ENCODE measurements at places on chromosomes 16 and 17.

GRCh38 chr17:59149841-59150511 is 5.0 kb downstream of the SKA2 start:
- DNase-seq: no peak

DNA sequence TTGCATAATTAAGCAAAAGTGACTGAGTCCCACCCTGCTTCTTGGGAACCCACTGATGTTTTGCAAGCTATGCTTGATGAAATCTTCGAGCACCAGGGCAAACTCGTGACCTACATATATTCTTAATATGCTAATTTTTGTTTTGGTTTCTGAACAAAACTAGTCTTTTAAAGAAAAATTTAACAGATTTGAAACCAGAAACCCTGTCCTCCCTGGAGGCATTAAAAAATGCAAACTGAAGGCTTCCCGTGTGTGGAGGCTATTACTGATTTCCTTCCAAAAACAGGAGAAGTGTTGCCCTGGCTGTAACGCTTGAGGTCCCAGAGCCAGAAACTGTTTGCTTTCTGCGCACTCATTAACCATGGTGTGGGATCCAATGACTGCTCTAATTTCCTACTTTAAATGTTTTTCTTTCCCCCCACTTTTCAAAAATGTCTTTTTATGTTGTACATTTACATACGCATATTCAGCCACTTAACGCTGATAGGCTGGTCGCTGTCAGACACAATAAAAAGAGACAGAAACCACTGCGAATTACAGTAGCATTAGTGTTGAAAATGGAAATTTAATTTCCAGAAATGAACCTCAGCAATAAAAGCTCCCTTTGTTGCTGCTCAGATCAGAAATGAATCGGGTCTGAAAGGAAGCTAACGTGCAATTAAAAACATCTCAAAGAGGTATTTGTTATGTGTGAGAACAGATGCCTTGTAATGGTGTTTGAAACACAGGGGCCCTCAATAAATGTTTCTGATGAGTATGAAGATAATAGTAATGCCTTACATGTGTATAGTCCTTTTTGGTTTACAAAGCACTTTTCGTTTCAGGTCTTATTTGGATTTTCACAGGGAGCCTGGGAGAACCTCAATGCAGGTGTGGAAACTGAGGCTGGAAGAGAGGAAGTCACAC is 39.9 kb upstream of the IRX6 start:
- no peak for DNase-seq

DNA sequence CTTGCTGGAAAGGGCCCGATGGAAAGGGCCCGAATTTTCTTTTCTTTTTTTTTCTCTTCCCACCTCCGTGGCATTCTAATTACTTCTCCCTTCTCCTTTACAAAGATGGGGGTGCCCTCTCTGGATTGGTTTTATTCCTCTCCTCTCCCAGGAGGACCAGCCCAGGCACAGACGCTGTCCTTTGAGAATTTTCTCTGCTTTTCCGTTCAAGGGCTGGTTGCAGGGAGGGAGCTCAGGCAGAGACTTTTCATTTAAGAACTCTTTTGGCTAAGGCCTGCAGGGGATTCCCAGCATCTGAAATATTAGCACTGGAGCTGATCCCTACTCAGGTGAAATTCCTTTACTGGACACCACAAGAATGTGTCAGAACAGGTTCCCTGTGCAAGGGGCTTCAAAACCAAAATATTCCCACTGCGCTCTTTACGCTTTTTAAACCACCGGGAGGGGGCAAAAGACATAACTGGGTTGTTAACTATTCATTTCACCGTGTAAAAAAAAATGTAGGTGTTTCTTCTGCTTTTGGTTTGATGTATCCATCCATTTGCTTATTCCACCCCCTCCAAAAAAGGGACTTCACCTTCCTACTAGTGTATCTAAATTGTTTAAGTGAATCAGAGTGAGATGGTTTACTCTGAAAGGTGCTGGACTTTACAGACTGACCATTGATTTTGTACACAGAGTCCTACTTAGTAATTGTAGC is 1.4 kb downstream of the NFAT5 start:
- DNase-seq: no peak

DNA sequence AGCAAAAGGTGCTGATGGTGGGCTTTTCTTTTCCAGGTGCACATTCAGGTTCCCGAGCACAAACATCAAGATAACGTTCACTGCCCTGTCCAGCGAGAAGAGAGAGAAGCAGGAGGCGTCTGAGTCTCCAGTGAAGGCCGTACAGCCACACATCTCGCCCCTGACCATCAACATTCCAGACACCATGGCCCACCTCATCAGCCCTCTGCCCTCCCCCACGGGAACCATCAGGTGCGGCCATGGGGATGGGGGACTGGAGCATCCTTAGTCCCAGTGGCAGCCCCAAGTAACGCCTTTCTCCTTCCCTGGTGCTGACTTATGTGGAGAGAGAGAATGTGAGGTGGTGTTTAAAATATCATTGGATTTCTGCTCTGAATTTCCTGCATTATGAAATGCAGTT is 43.8 kb downstream of the FOXK2 start:
- DNase-seq: no peak

- DNase-seq: no peak
These were observed 85.2 kb downstream of the SDR42E1 start for GRCh38 chr16:81926036-81926435.

DNA sequence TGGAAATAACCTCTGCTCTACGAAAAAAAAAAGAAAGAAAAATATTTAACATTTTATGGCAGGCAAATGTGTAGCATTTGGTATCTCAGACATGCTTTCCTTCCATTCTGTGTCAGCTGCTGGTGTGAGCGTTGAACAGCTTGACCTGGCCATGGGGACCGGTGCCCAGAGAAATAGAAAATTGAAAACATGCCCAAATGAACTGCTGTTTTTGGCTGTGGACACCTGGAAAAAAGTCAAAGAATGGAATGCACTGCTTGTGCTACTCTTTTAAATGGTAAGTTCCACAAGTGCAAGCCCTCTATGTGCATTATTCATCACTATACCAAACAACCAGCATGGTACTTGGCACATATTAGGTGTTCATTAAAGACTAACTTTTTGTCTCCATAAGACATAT is 127.2 kb downstream of the CDH8 start:
- DNase-seq: no peak

DNA sequence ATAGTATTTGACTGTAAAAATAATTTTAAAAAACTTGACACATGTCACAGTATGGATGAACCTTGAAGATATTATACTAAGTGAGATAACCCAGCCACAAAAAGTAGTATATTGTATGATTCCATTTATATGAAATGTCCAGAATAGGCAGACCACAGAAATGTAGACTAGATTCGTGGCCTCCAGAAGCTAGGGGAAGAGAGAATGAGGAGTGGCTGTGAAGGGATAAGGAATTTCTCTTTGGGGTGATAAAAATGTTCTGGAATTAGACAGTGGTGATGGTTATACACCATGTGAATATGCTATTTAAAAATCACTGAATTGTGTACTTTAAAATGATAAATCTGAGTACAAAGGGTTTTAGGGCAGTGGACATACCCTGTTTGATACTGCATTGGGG is 253.1 kb upstream of the DYNLRB2 start:
- no peak for DNase-seq

GRCh38 chr16:86984991-86985647 is 332.1 kb downstream of the C16orf95 start:
- no peak for DNase-seq

GRCh38 chr17:71585540-71585939 is 535.3 kb upstream of the SOX9 start:
- no peak for DNase-seq

DNA sequence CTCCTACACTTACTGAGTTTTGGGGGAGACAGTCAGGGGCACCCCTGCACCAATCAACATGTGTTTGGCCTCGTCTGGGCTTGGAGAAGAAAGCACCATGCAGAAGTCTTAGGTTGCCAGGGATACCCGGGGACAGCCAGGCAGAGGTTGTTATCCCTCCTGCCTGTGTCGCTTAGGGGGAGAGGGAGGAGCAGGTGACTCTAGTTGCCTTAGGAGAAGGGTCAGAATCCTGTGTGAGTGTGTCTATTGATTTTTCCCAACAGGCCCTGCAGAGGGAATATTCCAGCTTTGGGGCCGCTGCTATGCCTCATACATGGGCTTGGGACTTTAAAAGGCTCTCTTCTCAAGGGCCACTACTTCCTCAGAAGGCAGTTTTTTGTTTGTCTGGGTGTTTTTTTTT is 89.1 kb downstream of the RGS9 start:
- DNase-seq: no peak

DNA sequence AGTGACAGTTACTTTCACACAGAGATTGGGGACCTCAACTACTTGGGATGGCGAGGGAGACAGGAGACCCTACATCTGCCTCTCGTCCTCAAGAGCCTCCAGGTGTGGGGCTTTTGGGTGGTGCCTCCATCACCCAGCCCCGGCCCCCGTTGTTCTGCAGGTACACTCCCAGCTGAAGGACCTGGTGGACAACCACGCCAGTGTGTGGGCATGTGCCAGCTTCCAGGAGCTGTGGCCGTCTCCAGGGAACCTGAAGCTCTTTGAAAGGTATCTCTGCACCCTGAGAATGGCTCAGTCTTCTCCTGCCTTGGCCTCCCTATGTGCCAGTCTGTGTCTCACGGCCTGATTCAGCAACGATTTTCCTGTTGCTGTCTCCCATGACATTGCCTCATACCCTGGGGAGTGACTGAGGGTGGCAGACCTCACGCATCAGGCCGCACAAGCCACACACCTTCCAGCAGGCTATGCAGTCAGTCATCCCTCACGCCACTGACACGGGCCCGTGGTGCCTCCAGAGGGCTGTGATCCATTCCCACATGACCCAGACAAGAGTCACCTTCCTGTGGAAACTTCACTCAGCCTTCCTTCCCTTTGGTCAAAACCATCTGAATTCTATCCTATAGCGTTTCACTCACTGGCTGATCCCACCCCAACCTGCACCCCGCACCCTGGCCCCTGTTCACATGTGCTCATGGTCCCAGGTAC is 3.7 kb downstream of the CCNF start:
- no peak for DNase-seq

- DNase-seq: no peak
These were observed 26.0 kb upstream of the MMP2 start for GRCh38 chr16:55452996-55453395.

DNA sequence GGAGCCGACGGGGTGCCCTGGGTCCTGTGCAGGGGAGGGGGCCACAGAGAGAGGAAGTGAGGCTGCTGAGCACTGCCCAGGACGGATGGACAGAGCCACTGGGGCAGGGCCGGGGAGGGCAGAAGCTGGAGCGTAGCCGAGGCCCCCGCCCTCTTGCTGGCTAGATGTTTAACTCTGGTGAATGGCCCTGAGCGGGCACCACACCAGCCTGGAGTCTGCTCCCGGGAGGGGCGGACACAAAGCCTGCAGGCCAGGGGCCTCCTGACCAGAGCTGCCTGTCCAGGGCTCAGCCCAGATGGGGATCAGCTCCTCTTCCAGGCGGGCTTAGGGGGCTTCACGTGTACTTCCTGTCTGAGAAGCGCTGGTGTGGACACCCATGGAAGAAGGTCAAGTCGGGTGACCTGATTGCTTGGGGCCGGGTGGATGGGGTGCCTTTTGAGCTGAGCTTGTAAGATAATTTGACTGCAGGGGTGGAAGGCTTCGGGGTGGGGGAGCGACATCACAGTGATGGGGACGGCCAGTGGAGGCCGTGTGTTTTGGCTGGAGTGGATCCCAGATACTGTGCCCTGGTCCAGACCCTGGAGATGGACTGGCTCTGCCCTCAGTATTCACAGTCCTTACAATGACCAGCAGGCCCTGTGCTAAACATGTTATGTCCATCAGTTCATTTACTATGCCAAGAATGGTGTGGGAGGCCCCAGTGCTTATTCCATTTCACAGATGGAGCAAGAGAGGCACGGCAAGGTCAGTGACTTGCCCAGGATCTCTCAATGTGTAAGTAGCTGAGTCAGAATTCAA is 33.7 kb upstream of the CIBAR2 start:
- no peak for DNase-seq

DNA sequence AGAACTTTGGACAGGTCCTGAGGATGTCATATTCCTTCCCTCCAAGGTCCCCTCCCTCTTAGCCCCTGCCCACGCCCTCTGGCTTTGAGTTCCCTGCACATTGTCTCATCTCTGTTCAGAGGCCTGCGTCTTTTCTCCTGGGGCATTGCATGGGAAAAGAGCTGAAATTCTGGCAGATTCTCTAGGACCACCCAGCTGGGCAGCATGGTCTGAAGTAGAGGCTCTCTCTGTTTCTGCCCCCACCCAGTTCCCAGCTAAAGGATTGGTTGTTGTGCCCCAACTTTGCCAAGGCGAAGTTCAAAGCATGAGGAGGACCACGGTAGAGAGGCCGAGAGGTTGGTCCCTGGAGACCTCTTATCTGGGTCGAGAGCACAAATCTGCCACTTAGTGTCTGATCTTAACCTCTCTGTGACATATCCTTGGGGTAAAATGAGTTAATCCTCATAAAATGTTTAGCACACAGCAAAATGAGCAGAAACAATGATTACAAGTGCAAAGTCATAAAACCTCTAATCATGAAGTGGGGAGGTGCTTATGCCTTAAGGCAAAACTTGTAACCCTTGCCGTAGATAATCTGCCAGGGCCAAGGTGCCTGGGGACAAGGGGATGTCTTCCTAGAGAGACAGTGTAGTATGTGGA is 2.4 kb downstream of the ABAT start:
- DNase-seq: no peak

DNA sequence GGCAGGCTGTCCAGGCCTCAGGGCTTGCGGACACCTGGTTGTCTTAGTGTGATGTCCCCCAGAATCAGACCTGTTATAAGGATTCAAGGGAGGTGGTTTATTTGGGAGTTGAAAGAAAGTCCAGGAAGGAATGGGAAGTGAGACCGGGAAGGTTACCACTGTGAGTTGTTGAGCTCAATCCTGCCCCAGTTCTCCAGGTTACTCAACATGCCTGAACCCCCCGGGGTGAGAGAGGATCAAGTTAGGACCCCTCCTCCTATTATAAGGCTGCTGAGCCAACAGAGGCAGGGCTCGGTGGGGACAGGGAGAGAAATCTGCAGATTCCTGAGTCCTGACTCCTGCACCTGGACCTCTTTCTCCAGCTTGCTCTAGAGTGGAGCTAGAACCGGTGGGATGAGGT is 86.4 kb downstream of the MRM1 start:
- no peak for DNase-seq

DNA sequence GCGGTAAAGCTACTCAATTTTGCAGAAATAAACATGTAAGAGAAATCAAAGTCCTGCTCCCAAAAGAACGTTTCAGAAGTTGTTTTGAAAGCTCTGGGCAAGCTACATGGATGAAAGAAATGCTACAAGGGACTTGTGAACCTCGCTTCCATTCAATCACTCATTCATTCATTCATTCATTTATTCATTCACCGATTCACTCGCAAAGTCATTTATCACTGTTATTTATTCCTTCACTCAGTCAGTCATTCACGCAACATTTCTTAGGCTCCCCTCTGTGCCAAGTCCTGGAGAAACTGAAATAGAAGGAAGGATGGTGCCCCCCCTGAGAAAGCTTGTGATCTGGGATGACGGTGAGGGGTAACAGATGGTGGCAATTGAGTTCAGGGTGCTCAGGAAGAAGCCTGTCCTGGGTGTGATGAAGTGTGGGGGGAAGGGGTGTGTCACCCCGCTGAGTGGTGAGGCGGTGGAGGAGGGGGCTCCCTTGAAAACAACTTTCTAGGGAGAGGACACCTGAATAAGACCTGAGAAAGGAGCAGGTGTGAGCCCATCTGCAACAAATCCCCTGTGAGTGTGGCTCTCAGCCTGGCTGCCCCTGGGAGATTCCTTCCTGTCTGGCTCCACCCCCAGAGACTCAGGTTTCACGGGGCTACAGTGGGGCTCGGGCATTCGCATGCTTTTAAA is 36.3 kb upstream of the PRSS54 start:
- no peak for DNase-seq
